Myocyte (in vitro differentiated cells): ENCODE measurements at places on chromosomes 11 and 22.
A peak's percentile ranks its signal among the peaks of the same experiment; 100 is the strongest.

- DNase-seq, result no peak
Observed at GRCh38 chr22:24183321-24184031, 2.2 kb downstream of the SUSD2 start.

- DNase-seq, result peak; percentile 56
Observed at GRCh38 chr11:6321961-6322362, 1.7 kb upstream of the CAVIN3 start.

DNA sequence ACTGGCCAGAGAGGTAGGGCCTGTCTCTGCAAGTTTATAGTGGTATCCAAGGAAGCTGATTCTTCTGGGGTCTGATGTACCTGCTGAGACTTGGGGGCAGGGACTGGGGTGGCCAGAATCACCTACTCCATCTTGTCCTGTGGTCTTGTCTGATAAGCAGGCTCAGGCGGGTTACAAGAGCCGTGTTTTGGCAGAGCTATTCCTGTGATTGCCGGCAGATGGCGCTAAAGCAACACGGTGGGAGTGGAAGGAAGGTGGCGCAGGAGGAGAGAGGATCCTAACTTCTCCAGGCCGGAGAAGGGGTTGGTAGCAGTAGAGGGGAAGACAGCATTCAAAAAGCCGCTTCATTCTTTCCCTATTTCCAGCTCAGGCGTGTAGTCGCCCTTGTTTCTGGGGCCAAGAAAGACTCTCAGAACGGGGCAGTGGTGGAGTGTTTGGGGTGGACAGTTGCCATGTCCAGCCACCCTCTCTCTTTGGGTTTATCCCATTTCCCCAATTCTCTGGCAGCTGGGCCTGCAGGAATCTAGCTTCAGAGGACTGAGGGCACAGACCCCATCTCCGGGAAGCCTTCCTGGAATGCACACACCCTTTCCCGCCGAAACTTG is 15.1 kb downstream of the CHRM1 start:
- DNase-seq, result peak; percentile 86

DNA sequence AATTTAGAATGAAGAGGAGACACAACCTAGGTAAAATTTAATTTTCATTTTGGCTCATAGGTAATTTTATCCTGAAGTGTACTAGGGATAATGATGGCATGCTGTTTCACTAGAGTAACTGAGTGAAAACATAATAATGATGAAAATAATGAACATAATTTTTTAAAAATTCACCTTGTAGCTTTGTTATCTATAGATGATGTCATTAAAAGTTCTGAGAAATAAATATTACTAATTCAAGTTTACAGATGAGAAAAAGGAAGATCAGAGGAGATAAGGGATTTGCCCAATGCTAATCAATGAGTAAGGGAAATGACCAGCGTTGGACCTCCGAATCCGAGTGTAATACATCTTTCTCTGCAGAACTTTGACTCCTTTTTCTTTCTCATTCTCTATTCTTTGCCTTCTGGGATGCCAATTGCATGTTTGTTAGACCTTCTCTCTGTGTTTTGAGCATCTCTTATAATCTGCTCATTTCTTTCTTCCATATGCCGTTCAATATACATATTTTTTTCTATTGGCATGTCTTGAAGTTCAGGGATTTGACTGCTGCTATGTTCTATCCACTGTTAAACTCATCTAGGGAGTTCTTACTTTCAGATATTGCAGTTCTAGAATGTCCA is 186.5 kb downstream of the SNX19 start:
- DNase-seq, result no peak

- no peak for DNase-seq
Observed at GRCh38 chr11:57776577-57777210, 15.1 kb downstream of the CTNND1 start.

- DNase-seq, result no peak
Observed at GRCh38 chr11:34245041-34245440, 112.8 kb downstream of the ABTB2 start.

DNA sequence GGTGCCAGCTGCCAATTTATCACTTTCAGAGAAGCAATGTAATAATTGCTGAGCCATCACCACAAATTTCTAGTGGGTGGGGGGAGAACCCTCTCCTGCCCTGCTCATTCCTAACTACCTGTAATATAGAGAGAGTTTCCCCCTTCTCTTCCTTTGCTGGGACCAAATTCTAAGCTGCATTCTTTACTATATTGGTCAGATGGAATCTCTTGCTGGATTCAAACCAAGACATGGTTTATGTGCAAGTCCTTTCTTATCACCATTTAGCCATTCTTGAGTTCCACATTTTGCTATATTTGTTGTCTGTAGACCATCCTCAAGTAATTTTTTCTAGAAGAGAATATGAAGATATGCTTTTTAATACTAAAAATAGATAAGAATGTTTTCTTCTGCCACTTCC is 452.1 kb downstream of the MN1 start:
- no peak for DNase-seq

DNA sequence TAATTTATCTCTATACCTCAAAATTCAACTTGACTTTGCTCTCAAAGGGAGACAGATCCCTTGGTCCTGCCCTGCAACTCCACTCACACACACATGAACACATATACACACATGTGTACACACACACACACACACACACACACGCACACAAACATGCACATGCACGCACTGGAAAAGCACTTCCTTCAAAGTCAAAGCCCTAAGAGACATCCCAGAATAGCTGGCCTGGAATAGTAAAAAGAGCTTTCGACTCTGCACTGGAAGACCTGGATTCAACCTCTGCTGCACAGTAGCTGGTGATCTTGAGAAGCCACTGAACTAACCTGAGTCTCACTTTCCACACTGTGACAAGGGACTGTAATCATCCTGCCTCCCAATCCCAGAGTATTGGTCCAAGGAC is 26.8 kb downstream of the TENM4 start:
- DNase-seq, result no peak

DNA sequence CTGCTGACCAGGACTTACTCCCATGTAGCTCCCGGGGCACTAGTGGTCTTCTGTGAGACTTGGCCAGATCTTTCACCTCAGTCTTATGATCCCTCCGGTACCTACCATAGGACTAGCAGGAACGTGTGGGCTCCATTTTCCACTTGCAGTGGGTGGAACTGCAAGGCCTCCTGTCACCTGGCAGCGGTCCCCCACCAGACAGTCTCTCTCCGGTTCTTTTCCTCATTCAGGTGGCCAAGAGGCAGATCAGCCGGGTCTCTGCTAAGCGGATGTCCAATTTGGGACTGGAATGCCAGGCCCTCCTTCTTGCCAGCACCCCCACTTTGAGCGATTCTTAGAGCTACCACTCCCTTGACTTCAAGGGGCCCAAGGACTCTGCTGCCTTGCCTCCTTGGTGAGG is 158.9 kb downstream of the NAV2 start:
- no peak for DNase-seq

DNA sequence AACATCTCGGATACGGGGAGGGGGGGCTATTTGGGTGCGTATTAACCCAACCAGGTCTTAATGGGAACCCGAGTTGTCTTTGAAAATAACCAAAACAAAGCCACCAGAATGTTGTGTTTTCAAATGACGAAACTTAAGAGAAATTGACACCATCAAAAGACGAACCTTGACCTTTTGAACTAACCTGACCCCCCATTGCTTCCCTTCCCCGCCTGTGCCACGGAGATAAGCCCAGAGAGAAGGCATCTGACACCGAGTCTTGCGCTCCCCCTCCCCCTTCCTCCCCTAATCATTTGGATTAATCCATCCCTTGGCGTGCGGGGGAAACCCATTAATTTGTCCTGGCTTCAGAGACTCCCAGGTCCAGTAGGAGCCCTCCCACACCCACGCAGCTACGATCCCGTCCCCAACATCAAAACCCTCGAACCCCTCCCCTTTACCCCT is 4.5 kb upstream of the GCAT start:
- no peak for DNase-seq

GRCh38 chr11:96194581-96195374 is 148.2 kb downstream of the MAML2 start:
- DNase-seq, result no peak

DNA sequence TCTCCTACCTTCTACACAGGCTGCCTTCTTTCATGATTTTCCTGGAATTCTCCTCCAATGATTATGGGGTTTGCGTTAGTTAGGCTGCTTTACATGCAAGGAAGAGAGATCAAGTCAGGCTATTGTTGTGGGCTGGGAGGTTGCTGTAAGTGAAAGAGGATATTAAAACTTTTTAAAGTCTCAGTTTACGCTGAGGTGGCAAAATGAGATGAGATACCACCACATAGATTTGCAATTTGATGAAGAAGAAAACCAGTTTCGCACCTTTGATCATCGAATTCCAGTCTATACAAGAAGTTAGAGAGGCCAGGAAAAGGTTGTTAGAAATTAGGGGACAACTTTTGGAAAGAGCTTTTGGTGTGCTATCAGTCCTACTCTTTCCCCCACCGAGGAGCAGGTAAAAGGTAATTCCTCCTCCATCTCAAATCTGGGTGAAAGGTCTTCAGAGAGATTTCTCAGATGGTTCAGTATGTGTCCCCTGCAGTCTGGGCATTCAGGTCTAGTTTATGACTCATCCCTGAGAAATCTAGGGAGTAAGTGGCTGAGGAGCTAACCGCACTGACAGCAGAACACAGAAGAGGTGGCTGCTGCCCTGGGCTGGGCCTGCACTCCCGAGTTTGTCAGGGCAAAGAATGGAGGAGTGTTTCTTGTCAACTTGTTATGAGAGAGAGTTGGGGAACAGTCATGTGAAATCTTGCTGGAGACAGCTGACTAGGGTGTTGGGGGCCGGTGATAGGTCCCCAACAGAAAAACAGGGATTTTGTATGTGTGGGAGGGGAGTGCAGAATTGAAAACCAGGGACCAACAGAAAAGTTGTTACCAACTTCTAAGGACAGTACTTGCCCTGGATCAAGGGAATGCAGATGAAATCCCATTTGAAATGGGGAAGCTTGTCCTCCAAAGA is 34.7 kb downstream of the CCDC83 start:
- DNase-seq, result peak; percentile 81

DNA sequence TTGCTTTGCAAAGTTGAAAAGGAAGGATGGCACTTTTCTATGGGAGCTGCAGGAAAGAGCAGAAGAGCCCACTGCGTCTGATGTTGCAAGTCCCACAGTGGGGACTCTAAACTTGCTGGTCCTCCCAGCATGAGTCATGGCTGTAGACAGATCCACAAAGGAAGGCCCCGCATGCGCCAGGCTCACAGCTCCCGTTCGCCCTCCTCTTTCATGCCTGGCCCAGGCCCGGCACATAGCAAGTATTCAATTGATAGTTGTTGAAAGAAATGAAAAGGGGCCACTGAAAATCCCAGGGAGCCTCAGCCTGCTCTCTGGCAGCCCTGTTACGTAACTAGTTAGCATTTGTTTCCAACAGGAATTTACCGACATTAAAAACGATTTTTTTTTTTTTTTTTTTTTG is 18.9 kb downstream of the AP1B1 start:
- peak; percentile 52 for DNase-seq

- DNase-seq, result no peak
Observed at GRCh38 chr11:85752201-85752889, 58.6 kb downstream of the SYTL2 start.
